ENCODE measurements at places on chromosomes 5 and 9.
A peak's percentile ranks its signal among the peaks of the same experiment; 100 is the strongest.

GRCh38 chr9:78014776-78015175 lies 16.8 kb downstream of the GNAQ start:
- no peak for DNase-seq

DNA sequence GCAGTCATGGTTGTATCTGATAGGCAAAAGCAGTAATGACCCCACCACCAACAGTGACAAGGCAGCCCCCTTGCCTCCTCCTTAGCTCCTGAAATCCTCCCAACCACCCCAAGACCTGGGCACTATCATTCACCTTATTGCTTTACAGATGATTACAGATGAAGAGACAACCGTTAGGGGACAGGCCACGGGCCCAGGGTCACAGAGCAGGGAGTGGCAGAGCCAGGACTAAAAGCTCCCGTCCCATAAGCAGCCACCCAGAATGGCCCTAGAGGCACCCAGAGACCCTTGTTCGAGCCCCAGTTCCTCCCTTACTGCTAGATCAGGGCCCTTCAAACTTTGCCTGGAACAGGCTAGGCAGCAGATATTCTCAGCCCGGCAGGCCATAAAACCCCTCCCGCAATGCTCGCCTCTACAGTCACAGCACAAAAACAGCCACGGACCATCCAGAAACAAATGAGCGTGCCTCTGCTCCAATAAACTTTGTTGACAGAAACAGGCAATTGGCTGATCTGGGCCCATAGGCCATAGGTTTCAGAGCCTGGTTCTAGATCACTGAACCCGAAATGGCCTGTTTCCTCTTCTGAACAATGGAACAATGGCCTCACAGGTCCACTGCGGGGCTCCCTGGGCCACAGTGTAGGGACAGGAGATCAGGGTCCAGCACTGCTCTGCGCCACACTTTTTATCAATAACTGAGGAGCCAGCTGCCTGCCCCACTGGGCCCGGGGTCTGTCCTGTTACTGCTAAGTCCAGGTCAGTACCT lies 67.0 kb downstream of the LRSAM1 start:
- DNase-seq = no peak

- DNase-seq = no peak
Measured at GRCh38 chr9:34211395-34211794, 32.6 kb downstream of the UBAP1 start.

- no peak for DNase-seq
Measured at GRCh38 chr5:38434966-38435705, 121.3 kb downstream of the LIFR start.

DNA sequence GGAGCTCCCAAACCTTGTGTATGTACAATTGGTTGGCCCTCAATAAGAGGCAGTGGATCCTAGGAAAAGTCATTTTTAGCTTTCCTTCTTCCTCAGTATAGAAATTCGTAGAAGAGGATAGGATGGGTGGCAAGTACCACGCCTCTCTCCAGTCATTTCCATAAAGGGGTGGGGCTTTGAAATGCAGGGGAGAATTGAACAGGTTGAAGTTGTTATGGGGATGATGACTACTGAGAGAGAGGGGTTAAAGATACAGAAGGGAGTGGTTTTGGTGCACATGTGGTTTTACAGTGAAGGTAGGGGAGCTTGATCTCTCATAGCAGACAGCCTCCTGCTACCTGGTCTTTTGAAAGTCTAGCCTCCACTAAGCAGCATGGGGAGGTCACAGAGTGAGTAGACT lies 54.4 kb upstream of the FAM120AOS start:
- no peak for DNase-seq

DNA sequence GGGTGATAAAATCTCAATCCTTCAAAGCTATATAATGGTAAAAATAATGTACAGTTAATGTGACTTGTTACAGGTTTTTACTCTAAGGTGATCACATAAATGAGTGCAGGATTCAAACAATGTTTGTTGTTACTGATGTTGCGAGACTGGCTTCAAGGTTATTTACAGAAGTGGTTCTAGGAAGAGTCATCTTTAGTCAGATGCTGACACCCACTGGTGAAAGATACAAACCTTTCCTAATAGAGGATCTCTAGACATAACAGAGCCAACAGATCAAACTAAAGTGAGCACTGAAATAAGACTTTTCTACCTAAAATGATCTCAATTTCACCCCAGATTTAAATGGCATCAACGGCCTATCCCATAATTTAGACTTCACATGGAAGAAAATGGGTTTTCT lies 20.2 kb downstream of the ARSB start:
- DNase-seq = peak; percentile 69

DNA sequence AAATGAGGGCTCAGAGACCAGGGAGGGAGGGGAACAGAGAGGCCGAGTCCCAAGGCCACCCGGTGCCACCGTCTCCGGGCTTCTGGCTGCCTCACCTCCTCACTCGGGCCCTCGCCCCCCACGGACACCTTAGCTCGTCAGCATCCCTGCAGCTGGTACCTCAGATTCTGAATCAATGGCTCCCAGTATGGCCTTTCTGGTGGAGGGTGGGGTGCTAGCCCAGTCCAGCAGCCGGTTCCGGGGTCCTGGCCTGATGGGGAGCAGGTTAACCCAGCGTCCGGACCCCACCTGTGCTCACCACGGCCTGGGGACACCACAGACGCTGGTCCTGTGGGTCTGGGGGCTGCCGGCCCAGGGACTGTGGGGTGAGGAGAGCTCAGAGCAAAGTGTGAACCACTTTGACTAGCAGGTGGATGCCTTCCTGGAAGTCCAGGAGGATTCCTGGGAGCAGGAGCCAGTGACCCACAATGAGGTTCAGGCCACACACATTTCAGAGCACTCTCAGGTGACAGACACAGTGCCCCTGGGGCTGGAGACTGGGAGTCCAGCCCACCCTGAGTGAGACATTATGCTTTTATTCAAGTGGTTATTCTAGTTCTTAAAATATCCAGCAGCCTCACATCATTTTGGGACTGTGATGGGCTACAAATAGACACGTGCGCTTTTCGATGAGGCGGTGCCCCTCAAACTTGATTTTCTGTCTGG lies 53.3 kb downstream of the AHRR start:
- no peak for DNase-seq

- no peak for DNase-seq
Measured at GRCh38 chr9:6506571-6506970, 93.6 kb downstream of the UHRF2 start.

GRCh38 chr9:118384531-118385100 lies 680.4 kb downstream of the TLR4 start:
- no peak for DNase-seq

DNA sequence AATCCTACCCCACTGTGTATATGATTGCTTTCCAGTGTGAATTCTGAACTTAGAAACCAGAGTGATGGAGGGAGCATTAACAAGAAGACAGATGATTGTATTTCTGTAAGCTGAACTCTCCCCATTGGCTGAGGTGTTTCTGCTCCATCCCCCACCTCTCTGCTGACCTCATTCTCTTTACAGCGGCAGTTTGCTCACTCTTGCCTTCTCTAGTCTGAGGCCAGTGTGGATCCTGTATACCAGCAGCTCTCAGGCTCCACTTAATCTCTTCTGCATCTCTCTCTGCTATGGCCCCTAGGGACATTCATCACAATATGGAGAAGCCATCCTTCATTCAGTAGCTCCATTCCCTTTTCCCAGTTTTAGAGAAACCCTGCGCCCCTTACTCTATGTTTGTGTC lies 358.8 kb downstream of the MAN2A1 start:
- DNase-seq = no peak

DNA sequence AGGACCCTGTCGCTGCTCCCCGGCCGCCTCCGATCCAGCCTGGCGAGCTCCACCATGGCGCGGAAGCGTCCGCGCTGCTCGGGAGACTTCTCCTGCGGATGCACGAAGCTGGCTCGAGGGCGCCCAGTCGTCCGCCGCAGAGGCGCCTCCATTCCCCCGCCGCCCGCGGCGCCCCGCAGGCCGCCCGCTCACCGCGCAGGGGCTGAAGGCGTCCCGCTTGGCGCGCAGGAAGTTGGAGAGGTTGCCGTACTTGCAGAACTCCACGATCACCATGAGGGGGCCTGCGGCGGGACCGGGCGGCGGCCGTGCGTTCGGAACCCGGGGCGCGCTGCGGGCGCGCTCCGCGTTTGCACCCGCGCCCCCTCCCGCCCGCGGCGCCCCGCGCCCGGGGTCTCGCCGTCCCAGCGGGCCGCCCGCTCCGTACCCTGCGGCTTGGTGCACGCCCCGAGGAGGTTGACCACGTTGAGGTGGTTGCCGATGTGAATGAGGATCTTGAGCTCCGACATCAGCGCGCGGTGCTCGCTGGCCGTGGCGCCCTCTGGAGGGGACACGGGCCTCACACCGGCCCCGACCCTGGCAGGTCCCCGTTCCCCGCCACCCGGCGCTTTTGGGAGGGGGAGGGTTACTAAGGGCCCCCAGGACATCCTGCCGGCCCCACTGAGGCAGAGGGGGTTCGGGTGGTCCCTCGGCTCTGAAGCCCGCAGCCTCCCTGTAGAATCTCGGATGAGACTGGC lies 27.7 kb upstream of the SCGB3A1 start:
- DNase-seq = no peak

DNA sequence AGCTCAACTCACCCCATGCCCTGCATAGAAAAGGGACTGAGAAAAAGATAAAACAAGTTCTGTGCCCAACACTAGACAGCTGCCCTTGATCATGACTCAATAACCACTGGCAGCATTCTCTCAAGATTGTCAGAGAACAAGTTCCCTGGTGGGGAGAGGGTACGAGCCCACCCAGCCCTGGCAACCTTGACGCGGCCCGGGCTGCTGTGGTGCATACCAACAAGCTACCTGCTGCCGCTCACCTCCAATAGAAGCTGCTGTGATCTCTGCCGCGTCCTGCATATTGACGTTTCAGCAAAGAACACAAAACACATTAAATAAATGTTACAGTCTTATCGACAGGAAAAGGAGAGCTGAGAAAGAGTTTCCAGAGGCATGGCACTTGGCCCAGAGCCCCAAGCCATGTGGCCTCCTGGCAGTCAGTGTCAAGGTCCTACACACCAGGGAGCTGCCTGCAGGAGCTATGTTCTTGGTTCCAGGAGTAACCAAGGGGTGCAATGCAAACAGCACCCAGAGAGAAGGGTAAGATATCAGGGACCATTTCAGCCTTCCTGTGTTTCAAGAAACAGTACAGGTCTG lies 28.3 kb downstream of the WHRN start:
- DNase-seq = no peak

DNA sequence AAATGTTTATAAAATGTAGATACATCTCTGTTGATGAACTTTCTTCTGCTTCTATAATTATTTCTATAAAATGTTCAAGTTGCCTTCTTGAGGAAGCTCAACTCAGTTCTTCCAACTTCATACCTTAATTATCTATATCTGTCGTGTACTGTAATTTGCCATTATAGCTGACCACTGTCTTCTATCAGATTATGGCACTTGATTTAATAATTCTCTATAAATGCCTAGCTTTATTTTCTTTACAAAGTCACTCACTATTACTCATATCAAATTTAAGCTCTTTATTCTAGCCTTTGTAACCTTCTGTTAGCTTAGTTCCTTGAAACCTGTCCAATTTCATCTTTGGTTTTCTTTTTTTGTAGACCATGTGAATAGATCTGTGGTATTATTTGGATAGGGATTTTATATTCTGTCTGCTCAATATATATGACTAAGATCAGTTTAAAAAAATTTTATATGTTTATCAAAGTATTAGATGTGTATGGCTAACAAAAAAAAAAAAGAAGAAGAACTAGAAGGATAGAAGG lies 39.5 kb downstream of the SMC5 start:
- DNase-seq = no peak

DNA sequence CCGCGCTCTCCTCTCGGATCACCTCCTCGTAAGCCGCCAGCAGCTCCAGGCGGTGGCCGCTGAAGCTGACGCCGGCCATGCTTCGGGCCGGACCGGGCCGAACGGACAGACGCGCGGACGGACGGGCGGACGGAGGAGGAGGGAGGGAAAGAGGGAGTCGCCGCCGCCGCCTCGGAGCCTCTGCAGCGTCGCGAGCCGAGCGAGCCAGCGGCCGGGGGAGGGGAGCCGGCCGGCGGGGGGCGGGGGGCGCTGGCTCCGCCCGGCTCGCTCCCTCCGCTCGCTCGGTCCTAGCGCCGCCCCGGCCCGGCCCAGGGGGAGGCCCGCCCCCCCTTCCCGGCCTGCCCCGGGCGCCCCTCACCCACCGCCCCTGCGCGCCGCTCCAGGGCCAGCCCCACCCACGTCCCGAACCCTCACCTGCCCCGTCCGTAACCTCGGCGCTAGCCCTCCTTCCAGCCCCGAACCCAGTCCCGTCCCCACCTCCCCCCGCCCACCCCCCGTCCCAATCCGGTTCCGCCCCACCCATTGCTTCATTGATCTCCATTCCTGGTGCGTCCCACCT lies at the start of gene DBN1:
TSS of gene DBN1 (minus strand) at position 192 of the 559 bp plus-strand sequence. CDS start at position 79, 113 bp downstream.
- DNase-seq = no peak

DNA sequence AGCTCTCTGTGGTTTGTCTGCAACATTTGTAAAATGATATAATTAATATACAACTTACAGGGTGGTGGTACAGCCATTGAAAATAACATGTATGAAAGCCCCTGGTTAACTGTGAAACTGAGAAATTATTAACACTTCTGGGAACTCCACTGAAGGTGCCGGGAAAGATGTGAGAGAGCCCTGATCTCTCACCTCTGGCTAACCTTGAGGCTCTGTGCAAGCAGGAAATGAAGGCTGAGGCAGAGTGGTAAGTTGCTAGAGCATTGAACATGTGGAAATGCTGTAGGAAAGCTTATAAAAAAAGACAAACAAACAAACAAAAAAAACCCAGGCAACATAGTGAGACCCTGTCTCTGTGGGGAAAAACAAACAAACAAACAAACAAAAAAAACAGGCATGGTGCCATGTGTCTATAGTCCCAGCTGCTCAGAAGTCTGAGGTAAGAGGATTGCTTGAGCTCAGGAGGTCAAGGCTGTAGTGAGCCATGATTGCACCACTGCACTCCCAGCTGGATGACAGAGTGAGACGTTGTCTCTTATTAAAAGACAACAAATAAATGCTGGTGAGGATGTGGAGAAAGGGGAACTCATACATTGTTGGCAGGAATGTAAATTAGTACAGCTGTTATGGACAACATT lies 7.5 kb downstream of the CATSPER3 start:
- peak; percentile 71 for DNase-seq

- DNase-seq = peak; percentile 17
Measured at GRCh38 chr9:38641985-38642864, 21.8 kb upstream of the ANKRD18A start.

DNA sequence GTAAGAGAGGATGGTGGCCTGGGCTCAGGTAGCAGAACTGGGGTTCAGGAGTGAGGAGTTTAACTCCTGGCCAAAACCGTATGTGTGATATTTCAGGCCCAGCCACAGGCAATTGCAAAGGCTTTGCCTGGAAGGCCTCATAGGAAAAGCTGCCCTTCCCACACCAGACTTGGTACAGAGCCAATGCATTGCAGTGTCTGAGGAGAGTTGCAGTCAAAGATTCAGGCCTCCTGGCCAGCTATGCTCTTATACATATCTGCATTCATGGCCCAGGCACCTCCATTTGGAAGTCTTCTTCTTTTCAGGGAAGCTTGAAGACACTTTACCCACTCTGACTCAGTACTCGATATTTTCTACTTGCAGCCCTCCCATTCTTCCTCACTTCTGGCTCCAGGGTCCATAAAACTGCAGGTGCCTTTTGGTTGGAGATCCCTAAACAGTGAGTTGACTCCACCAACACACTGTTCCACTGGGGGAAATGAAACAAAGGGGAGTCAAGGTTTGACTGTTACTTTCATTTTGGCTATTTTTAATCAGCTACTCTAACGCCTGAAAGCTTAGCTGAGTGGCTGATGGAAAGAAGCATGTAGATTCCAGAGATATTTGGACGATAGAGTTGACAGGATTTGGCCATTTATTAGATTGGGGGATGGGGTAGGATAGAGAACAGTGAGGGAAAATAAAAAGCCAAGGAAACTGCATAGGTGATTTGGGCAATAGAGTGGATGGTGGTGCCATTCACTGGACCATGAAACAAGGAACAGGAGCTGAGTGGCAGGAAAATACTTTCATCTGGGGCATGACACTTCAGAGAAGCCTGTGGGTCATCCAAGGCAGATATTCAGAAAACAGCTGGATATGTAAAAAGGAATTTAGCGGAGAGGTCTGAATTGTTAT lies 30.6 kb upstream of the IL33 start:
- DNase-seq = no peak

Measured in HepG2 (cell line).